NCI-H1930 (cell line): ENCODE measurements at places on chromosomes 7 and 10.

- no peak for DNase-seq
Measured at GRCh38 chr7:147858421-147858820, 732.1 kb upstream of the C7orf33 start.

DNA sequence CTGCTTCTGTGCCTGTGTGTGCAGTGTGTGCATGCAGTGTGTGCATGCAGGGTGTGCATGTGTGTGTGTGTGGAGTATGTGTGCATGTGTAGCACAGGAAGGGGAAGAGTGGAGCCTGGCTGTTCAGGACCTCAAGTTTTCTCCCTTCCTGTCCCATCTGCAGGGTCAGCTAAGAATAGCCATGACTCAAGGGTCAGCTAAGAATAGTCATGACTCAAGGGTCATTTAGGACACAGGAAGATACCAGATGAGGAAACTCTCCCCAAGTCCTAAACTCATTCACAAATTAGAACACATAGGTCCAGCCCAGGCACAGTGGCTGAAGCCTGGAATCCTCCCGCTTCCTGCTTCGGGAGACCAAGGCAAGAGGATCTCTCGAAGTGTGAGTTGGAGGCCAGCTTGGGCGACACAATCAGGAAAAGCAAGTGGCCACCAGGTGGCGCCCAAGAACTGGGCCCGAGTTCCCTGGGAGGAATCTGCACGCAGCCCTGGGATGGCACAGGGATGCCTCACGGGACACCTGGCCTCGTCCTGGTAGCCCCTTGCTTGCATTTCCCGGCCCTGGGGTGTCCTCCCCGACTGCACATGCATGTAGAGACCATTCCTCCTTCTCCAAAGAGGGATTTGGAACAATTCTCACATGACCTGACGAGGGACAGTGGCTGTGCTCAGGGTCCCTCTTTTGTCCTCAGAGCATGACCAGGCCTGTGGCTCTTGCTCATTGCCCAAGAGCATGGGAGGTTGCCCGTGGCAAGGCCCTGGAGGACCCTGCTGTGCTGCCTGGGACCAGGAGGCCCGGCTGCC is 21.4 kb upstream of the VOPP1 start:
- peak; percentile 30 for DNase-seq

DNA sequence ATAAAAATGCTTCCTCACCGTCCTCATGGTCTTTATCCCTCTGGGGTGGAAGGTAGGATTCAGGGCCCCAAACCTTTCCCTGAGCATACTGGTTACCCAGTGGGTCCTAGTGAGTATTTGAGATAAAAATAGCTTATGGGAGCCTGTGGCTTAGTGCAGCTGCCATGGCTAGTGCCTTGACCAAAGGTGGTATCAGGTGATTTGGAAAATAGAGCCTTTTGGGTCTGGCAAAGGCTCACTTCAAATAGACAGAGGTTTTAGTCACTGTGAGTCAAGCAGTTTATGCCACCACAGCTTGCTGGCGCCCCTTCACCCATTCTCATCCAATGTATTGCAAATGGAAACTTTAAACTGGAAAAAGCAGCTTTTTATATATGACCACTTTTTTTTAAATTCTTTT is 30.4 kb downstream of the PLAU start:
- DNase-seq, result no peak

- no peak for DNase-seq
Measured at GRCh38 chr10:86730227-86730626, 26.2 kb upstream of the BMPR1A start.

GRCh38 chr10:24437302-24437701 is 228.4 kb downstream of the KIAA1217 start:
- DNase-seq, result no peak

GRCh38 chr7:71470830-71471229 is 338.9 kb downstream of the GALNT17 start:
- DNase-seq, result no peak

DNA sequence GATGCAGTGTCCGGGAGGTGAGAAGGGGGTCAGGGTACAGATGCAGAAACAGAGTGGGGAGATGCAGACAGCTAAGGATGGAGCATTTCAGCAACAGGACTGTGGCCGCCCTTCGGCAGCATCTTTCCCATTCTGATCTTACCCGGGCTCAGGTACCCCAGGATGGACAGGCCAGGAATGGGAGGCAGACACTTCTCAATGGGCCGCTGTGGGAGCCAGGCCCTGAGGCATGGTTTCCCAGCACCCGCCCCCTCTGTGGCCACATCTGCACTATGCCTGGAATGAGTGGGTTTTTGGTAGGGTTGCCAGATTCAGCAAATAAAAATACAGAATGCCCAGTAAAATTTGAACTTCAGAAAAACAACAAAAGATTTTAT is 105.2 kb upstream of the CTBP2 start:
- no peak for DNase-seq

DNA sequence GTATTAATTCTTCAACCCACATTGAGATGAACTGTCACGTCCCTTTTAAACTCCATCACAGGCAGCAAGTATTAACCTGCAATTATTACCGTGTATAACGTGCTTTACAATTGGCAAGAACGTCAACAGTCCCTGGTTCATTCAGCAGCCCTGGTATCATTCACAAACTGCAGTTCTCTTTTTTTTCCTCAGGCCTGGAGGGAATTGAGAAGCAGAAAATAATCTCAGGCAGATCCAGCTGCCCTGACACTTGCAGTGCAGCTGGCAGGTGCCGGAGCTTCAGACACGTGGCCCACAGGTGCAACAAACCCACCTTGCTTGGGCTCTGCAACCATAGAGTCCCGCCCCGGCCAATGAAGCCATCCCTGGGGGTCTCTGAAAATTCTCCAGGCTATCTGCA is 137.3 kb downstream of the PLXNA4 start:
- DNase-seq, result no peak

GRCh38 chr7:100585511-100586265 is at the start of gene LRCH4:
LRCH4 (minus strand) TSS chr7:100586129; CDS start chr7:100586100, 29 bp downstream.
- DNase-seq, result no peak

- no peak for DNase-seq
Measured at GRCh38 chr7:100122568-100122967, 3.1 kb downstream of the CNPY4 start.

GRCh38 chr7:40717242-40717641 is 582.4 kb downstream of the SUGCT start:
- peak; percentile 11 for DNase-seq

- DNase-seq, result no peak
Measured at GRCh38 chr7:41063116-41063515, 639.8 kb downstream of the INHBA start.

DNA sequence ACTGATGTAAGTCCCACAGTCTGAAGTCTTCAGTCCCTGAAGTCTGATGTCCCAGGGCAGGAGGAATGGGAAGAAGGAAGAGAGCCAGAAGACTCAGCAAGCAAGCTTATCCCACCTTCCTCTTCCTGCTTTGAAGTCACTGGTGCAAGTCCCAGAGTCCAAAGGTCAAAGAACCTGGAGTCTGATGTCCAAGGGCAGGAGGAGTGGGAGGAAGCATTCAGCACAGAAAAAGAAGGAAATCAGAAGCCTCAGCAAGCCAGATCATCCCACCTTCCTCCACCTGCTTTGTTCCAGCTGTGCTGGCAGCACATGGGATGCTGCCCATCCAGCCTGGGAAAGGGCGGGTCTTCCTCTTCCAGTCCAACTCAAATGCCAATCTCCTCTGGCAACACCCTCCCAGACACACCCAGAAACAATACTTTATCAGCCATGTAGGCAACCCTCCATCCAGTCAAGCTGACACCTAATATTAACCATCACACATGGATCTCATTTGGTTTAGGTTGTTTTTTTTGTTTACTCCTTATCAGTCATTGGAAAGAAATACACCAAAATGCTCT is 50.9 kb downstream of the ADAM12 start:
- no peak for DNase-seq

DNA sequence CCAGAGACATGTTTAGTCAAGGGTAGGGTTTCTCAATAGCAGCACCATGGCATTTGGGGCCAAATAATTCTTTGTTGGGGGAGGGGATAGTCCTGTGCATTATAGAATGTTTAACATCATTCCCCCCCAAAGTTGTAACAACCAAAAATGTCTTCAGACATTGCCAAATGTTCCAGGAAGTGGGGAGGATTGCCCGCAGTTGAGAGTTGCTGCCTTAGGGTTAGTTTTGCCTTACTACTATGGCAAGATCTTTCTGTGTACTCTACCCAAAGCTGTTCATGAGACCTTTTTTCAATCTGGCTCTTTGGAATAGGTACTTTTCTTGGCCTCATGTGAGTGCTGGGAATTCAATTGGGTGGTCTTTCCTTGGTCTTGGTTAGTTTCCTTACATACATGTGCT is 34.1 kb downstream of the SAMD8 start:
- no peak for DNase-seq

- no peak for DNase-seq
Measured at GRCh38 chr7:49911909-49912308, 138.5 kb downstream of the VWC2 start.

DNA sequence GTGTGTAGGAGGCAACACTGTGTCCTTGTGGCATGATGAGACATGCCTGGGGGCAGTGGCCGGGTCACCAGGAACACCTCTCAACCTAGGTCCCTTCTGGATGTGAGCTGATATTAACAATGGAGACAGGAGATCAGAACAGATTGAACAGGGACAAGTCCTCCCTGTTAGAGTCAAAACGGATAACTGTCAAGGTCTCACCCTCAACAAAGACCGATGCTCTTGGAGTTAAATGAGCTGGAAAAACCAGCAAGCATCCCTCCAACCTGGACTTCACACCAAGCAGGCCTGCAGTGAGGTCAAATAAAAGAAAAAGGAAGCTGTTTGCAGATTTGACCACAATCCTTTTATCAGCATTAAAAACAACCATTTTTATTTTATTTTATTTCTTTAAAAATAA is 49.0 kb downstream of the SLIT1 start:
- DNase-seq, result no peak

GRCh38 chr10:30842894-30843293 is 188.8 kb downstream of the ZNF438 start:
- DNase-seq, result no peak

- DNase-seq, result no peak
Measured at GRCh38 chr7:17054206-17054605, 172.4 kb upstream of the AGR3 start.

DNA sequence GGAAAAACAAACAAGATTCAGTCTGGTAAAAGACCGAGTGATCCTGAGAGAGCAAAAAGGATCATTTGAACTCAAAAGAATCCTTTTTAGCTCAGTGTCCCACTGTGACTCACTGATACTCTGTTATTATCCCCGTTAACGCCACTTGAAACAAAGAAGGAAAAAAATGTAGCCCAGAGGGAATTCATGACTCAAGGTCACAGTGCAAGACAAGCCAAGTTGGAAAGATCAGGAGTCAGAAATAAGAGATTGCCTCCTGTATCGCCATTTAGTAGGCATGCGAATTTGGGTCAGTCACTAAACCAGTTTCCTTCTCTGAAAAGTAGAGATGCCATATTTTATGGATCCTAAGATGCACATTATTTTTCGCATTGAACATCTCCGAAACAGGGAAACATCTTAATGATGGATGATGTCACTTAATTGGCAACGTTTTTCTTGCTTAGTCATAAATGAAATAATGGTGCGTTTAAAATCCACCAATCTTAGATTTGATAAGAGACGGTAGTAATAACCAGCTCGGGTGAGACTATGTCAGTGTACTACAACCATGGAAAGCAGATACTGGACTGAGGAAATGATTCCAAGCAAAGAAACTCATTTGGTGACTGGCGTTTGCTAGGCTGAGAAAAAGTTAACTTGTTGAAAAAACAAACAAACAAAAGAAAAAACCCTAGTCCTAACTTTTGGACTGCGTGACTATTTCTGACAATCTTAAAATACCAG is 502.0 kb upstream of the CELF2 start:
- DNase-seq, result no peak

DNA sequence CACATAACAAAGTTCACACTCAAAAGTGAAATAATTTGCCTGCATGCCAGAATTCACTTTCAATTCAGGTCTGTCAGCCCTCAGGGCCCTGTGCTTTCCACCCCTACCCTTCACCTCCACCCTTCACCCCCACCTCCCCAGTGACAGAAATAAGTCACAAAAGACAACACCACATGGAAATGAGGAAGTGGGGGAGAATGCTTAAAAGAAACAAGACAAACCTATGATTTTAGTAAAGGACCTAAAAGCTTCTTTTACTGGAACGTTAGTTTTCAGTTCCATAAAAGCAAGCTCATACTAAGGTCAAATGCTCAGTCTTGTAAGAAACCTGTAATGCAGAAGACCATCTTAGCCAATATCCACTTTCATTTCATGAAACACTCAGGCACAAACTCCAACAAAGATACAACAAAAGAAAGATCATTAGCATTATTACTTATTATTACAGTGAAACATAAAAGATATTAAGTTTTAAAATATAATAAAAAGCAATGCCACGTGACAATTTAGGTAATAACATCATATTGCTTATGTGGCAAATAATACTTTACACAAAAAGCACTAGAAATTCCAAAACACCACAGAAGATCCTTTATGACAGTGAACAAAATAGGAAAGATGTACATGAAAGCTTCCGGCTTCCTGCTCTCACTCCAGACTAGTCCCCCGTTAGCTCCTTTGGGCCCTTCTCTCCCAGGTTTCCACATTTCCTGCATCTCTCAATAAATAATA is 112.1 kb downstream of the LMBR1 start:
- DNase-seq, result no peak

GRCh38 chr10:69477968-69478597 is 26.8 kb downstream of the TSPAN15 start:
- no peak for DNase-seq

DNA sequence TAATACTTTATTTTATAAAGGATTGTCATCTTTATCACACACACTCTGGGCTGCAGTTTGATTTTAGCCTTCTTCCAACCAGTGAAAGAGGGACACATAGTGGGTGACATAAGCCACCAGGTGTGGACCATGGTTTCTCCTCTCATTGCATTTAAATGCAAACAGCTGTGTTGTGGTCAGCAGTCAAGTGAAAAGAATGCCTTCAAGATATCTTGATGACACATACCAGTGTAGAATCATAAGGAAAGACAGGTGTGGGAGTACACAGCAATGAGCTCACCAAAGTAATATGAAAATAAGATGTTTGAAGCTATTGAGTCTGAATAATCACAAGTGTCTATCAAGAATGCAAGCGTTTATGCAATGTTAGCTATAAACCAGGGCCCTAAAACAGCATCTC is 580.0 kb downstream of the XPNPEP1 start:
- no peak for DNase-seq

DNA sequence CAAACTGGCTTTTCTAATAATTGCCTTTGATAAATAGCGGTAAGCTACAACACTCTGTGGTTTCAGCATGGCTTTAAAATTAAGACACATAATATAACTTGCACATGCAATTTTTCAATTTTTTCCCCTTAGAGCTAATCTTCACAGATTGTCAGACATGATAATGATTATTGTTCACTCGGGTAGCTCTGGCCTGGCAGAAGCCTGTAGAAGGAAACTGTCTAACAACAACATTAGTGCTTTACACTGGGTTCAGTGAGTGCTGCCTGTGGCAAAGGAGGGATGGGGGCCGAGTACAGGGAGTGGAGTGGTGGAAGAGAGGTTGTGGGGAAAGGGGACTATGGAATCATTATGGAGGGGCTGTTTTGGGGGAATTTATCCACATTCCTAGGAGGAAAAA is 67.2 kb upstream of the AUTS2 start:
- DNase-seq, result no peak

GRCh38 chr7:138943061-138943460 is 38.1 kb downstream of the KIAA1549 start:
- DNase-seq, result no peak

- DNase-seq, result no peak
Measured at GRCh38 chr10:22557321-22557720, 157.1 kb downstream of the PIP4K2A start.
